ENCODE measurements at places on chromosomes 5 and 9.

DNA sequence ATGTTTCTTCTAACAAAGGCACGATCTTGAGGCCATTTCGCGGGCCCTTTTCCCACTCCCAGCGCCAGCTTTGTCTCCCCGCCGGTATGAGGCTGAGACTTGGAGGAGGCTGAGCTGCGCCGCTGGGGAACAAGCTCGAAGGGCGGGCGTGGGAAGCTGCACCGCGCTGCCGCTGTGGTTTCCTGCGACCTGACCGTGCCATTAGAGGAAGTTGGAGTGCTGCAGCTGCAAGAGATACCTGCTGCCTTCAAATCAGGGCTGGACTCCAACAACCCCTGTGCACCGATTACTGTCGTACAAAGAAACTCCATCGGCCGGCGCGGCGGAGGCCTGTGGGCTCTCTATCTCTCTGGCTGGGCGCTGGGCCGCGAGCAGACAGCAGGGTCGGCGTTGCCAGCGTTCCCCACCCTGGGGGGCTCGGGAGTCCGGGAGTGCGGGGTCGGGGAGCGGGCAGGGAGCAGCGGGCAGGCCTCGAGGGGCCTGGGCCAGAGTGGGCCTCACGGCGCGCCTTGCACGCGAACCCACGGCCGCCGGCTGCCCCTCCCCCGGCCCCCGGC is 1.3 kb upstream of the ERBIN start:
- DNase-seq = peak; percentile 60

DNA sequence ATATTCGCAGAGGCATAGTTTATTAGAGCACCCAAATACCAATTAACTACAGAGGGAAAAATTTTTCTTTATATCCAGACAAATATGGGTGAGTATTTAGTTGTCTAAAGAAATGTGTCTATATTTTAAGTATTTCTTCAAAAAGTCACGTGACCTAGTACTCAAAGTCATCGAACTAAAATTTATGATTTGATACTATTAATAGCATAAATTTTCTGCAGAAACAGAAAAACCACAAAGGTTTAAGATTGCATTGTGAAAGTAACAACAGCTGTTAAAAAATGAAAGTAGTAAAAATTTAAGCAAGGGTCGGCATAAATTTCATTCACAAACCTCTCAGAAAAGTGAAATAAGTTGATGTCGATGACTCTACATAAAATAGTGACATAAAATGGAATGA is 323.9 kb upstream of the RORB start:
- no peak for DNase-seq

GRCh38 chr5:75663579-75664284 is 52.5 kb downstream of the ANKDD1B start:
- DNase-seq = no peak

GRCh38 chr9:95479330-95479729 is 37.4 kb downstream of the PTCH1 start:
- no peak for DNase-seq

DNA sequence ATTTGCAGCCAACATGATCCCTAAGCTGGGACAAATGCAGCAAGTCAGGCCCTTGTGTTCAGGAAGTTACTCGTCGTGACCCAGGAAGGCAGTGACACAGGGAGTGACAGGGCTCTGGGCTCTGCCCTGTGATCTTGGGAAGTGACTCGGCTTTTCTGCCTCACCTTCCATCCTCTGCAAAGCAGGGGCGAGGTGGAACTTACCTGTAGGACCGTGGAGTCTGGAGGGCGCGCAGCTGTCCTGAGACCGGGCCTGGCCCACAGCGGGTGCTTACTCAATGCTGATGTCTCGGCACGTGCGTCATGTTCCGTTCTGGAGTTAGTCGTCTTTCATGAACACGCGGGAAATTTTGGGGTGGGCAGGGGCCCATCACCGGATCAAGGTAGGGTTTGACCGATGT is 22.8 kb upstream of the LPCAT1 start:
- no peak for DNase-seq

DNA sequence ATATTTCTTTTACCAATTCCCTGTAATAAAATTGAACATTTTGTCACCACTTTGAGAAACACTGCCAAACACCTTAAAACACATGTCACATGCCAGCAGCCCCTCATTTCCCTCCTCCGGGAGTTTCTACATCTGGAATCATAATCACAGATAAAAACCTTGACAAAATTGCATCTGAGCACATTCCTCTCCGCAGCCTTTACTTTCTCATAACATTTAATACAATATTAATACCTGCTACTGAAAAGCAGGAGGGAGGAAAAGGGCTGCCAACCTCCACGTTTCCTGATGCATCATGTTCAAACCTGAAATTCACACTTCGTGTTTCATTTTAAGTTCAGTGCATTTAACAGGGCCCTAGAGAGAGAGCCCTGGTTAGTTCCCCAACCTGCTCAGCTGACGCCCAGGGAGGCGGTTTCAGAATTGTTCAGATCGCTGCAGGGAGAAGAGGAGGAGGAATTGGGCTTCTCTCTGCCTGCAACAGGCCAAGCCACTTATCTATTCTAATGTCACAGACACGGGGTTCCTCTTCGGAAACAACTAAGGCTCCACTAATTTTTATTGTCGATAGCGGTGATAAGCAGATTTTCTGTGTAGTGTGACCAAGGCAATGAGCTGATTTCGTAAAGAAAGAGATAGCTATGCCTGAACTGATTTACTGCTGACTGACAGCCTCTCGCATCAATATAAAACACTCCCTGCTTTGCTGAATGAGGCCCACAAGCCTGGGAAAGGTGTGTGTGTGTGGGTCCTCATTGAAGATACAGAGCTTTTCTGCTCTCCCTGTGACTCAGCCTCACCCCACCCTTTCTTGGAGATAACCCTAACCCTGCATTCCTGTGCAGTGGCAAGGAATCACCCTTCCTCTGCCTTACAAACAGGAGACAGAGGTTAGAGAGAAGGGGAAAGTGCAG is 4.9 kb upstream of the LHX2 start:
- DNase-seq = no peak

- peak; percentile 80 for DNase-seq
These were observed 13.4 kb upstream of the JADE2 start for GRCh38 chr5:134511796-134512660.

DNA sequence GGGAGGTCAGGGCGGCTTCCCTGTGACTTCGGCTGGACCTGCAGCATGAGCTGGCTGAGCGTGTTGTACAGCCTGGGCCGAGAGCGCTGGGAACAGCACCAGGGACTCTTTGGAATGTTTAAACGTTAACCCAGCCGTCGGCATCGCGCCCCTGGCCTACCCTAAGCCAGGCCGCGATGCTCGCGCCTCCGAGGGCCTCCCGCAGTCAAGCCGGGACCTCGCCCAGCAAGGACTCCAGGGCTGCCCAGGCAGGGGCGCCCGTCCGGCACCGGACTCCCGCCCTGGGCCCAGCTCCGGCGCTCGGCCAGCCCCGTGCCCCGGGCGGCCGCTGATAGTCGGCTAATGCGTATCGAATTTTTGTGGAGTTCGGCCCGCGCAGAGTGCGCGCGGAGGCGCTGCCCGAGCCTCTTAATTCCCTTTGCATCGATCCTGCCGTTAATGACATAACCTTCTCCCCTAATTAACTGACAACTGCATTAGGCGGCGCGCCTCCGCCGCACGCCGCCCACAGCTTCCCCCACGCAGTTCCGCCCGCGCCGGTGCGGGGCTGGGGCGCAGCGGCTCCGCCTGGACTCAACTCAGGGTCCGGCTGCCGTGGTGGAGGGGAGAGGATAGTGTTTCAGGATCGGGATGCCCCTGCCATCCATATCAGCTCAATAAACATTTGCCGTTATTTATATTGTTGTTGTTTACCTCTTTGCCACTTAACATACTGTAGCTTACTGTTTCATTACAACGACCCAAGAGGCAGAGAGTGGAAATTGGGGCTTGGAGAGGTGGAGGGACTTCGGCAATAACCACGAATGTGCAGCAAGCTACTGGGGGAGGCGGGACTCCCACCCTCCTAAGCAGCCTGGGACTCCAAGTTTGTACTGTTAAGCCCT is 28.8 kb upstream of the CDC23 start:
- DNase-seq = peak; percentile 10

GRCh38 chr5:56710826-56711590 is 104.3 kb upstream of the MAP3K1 start:
- DNase-seq = peak; percentile 79

DNA sequence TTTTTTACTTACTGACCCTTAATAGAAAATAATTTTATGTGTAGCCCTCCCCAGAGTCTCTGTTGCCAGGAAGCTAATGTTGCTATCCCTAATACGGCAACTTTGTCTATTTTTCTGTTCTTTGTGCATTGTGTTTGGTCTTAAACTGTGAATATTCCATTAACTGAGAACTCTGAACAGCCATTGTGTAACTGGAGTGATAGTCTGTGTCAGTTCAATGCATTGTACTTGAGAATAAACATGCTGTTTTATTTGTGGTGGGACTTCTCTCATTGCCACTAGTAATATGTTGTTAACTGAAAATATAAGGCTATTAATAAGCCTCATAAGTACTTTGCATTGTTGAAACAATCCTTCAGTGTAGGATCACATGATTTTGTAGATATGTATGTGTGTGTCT is 278.3 kb upstream of the DMRT1 start:
- no peak for DNase-seq

- DNase-seq = no peak
These were observed 18.0 kb downstream of the IGIP start for GRCh38 chr5:140143521-140144258.

DNA sequence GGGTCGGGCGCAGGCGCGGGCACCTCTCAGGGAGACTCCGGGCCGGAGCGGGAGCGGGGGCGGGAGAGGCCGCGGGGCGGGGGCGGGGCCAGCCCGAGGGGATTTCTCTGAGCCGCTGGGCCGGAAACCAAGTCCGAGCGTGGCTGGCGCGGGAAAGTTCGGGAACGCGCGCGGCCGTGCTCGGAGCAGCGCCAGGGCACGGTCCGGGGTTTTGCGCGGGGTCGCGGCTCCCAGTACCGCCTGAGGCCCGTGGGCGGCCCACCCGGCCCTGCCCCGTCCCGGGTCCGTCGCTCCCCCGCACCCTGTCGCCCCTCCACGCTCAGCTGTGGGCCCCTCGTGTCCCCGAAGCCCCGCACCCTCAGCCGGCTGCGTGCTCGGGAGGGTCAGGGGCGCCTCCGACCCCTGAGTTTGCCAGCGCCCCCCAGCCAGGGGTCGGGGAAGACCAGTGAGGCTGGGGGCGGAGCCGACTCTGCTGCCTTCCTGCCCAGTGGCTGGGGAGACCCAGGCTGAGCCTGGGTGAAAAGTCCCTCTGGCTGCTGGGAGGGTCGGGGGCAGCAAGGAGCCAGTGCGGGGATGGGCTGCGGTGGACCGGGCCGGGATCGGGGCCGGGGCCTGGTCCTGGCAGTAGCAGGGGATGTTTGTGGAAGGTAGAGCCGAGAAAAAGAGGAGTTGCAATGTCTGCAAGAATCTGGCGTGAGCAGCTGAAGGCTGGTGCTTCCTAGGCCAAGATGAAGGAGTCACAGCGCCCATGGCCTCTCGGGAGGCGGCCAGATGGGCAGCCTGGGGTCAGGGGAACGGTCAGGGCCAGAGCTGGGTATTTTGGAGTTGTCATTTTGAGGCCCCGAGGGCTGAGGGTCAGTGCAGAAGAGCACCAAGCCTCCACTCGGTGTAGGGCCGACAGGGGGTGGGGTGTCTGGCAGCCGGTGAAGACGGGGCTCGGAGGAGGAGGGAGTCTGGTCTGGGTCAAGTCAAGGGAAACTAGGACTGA is 588 bp downstream of the TRAF2 start:
- peak; percentile 22 for DNase-seq

DNA sequence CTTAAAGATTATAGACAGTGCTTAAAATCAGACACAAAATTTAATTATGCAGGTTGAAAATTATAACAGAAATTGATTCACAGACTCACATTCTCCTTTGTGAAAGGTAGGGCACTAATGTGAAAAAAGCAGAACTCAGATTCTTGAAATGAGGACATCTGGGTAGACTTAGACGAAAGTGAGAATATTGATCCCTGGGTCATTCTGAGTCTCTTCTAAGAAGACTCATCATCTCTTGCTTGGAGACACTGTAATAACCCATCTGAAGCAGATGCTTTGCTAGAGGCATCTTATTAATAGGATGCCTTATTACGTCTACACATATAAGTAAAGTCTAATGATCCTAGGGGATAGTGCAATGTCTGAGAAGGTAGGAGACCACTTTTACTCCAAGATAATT is 274.4 kb downstream of the HINT1 start:
- no peak for DNase-seq

- DNase-seq = no peak
These were observed 55.5 kb upstream of the DMRT1 start for GRCh38 chr9:785997-786396.

DNA sequence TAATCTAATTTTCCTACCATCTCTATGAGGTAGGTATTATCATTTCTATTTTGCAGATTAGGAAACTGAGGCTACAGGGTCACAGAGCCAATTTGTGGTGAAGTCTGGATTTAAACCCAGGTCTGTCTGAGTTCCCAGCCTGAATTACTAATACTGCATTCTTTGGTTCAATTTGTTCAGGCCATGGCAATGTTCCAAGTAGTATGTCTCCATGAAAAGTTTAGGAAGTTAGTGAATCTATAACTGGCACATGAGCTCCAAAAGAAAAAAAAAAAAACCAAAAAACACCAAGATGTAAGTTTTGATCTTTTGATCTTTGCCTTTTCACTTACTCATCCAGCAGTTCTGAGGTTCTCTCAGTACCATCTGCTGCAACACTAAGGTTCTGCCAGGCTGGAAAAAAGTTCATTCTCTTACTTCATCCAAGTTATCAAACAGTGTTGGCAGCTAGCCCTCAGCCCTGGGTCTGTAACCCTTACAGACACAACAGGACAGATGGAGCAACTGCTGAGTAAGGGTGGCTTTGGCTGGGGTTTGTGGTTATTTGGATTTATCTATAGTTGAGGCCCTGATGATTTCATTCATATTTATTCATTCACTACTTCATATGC is 4.4 kb upstream of the TMEM268 start:
- peak; percentile 92 for DNase-seq

DNA sequence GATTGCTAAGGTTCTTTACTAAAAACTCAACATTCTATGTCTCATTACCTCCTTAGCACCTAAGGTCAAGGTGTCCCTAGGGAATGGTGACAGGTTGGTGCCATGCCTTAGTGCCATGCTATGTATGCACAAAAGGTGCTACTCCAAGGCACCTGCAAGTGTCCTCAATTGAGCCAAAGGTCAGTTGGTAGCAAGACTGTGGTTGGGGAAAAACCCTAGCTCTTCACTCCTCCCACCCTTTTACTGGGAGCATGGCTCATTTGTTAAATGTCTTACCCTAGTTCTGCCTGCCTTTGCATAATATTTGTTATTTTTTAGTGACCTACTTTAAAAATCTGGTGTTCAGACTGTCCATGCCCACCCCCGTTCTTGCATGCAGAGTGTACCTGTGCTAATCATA is 17.0 kb downstream of the ACO1 start:
- DNase-seq = no peak

GRCh38 chr5:170216257-170216864 is 16.4 kb upstream of the C5orf58 start:
- peak; percentile 48 for DNase-seq

- no peak for DNase-seq
These were observed 363 bp downstream of the ZNF454 start for GRCh38 chr5:178941361-178941760.

DNA sequence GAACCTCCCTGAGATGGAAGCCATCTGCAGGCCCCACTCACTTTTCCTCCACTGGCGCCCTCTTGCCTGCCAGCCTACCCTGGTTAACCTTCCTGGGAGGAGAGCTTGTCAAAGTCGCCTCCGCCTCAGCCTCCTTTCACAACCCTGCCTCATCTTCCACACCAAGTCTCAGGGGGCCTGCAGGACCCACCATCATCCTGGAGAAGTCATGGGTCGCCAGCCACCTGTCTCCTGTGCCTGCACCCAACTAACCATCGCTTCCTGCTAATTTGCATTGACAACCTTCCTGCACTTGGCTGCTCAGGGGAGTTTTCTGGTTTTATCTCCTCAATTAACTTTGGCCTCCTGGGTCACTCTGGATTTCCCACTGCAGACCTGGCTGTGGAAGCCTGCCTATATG is 52.8 kb upstream of the GRHPR start:
- no peak for DNase-seq

- no peak for DNase-seq
These were observed 87.0 kb upstream of the BOD1 start for GRCh38 chr5:173703466-173703865.
